ENCODE measurements at places on chromosomes 7 and 10.

GRCh38 chr10:11439523-11440053, 171.9 kb downstream of the USP6NL start:
- DNase-seq: no peak

GRCh38 chr7:17434841-17435692, 136.6 kb downstream of the AHR start:
- DNase-seq: no peak

DNA sequence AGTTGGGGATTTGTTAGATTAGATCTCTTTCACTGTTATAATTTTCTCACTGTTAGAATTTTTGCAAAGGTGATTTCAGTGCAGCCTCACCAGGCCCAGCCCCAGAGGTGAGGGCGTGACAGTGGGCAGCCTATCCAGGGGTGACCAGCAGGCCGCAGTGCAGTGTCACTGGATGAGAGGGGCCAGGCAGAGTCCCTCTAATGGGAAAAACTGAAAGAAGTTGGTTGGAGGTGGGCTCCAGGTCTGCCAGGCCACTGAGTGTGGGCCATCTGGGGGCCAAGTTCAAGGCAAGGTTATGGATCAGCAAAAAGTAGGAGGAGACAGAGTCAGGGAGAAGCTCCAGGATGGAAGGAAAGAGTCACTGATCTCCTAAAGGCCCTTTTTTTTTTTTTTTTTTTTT, 90.5 kb upstream of the SDK1 start:
- DNase-seq: no peak

- DNase-seq: no peak
Observed at GRCh38 chr10:66564287-66564686, 361.5 kb upstream of the LRRTM3 start.

DNA sequence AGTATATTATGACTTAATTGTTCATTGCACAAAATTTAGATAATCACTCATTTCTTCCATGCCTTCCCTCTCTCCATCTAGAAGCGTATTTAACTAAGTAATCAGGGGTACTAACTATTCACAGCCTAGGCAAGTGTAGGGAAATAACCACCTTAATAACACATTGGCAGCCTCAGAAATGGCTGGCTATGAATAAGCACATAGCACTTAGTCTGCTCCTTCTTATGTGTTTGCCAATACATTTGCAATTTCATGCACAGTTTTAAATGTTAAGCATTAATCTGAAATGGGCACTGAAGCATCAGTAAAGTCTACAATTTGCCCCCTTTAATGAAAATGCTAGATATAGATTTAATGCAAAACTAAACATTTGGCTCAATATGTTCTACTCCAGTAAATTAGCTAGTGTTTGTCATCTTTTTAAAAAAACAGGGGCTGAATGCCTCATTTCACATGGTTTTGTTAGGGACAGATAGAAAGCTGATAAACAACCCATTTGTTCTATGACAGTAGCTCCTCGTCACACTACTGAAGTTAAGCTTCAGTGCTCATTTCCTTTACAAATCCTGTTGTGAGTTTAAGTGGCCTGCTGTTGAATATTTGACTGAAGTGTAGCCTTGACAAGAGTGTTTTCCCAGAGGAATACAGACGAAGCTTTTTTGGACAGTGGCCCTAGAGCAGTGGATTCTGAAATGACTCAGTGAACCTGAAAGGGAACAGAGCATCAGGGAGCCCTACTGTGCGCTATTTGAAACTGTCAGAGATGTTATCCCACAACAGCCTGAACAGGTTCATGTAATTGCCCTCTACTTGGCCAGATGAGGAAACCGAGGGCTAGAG, 30.5 kb downstream of the HHEX start:
- no peak for DNase-seq

- DNase-seq: peak; percentile 97
Observed at GRCh38 chr7:101138213-101138870, 11.4 kb downstream of the SERPINE1 start.

DNA sequence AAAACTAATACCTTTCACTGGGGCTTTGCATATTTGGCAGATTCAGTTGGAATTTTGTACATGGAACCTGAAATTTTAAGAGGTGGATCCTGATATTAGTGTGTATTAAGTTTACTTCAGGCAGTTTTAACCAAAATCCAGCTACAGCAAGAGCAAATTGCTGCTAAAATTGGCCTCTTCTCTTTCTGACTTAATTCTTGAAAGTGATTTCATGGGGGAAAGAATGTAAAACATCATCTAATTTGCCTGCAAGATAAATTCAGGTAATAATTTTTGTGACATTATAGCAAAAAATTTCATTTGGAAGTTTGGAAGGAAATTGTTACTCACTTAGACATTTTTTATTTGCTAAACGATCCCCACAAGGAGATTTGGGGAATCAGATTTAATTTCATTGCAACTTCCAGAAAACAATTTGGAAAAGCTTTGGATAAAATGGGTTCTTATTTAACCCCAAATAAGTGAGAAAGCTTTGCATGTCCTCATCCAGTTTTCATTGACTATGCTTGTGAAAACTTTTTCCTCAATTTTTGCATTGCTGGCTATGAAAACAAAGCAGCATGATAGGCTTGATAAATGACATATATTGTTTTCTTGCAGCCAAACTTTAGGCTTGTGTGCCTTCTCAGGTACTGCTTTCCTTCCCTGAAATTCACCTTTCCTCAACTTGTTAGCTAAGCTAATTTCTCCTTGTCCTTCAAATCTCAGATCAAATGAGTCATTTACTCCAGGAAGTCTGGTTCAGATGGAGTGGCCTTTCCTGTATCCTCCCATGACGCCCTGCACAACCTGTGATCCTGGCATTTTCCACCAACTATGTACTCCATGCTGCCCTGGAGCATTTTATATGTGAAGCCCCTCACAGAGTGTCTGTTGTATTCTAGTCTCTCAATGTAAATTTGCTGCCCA, 27.4 kb upstream of the ZNF438 start:
- no peak for DNase-seq

DNA sequence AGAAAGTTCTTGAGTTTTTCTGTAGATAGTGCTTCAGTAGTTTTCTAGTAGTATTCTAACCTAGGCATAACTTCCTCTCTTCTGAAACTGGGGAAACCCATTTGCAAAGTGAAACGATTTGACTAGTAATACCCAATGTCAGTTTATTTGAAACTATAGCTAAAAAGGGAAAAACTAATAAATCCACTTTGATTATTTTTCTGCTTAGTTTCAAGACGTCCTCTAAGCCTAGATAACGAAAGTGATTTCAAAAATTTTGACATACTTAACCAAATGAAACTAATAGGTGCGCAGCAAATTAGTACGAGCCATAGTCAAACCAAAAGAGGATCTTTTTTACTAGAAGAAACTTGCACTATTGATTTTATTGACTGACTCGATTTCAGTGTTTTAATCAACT, 9.8 kb upstream of the SP8 start:
- no peak for DNase-seq

GRCh38 chr7:131574741-131575140, 18.3 kb upstream of the PODXL start:
- no peak for DNase-seq

DNA sequence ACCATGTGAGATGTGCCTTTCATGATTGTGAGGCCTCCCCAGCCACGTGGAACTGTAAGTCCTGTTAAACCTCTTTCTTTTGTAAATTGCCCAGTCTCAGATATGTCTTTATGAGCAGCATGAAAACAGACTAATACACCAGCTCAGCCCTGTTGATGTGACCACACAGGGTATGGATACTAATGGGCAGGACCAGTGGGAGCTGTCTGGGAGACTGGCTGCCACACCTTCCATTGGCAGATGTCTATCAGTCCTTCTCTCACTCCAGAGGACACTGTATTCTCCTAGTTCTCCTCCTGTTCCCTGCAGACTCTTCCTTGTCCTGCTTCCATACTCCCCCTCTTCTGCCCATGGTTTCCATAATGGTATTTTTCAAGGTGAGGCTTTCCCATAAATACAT, 104.4 kb downstream of the PRLHR start:
- no peak for DNase-seq

All from thoracic aorta (tissue), 2 donors.